Type B pancreatic cell (in vitro differentiated cells): ENCODE measurements at places on chromosomes 11 and 22. TPM values are rescaled to one million over a fixed set of nuclear protein-coding genes. Genes with fewer than 3 reads are reported as not detected.

DNA sequence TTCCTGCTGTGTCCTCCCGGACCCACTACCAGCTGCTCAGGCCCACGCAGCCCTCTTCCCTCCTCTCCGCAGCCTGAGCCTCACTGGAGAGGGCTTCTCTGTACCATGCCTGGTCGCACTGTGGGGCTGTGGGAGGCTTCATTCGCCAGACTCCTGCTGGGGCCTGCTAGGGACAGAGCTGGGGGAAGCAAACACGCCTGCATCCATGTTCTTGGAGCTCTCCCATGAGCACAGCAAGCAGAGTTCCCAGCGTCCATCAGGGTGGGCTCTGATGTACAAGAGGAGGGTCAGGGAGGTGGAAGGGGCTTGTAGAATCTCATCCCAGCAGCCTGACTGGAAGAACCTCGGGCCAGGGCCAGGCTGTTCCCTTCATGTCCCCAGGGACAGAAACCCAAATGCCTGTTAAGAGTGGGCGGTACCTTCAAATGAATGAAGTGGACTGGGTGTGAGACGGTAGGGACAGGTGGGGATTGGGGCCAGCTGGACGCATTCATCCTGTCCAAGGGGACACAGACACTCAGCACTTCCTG, 59.9 kb downstream of the MPPED1 start:
- no peak for DNase-seq

DNA sequence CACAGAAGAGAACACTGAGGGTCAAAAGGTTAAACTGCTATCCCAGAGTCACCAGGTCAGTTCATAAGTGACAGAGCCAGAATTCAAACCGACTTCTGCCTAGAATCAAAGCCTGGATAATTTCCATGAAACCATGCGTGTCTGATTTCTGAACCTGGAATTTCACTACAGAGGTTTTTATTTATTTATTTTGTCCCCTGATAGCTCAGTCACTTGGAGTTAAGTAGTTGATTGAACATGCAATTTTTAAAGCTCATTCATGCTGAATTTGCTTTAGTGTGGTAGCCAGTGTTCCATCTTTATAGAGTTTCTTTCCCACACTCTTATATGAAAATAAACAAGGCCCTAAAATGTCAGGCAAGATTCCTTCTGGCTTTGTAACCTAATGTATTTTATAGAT, 93.2 kb downstream of the NAV2 start:
- no peak for DNase-seq

DNA sequence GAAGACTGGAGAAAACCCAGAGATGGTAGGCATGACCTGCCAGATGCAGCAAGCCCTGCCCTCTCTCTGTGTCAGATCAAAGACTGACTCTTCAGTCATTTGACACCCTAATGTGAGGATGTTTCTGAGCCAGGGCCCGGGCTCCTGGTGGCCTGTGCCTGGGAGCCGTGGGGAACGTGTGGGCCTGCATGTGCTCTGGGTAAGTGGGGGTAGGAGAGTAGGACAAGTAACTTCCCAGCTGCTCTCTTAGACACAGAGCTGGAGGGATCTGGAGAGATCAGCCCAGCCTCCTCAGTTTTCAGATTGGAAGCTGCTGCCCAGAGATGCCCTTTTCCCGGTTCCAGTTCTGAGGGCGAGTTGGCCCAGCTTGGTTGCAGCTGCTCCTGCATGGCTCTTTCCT, 110.8 kb downstream of the TEAD1 start:
- DNase-seq: no peak

- DNase-seq: no peak
Measured at GRCh38 chr11:2266586-2267305, 3.6 kb downstream of the ASCL2 start.

The OR51F1 gene
- total RNA-seq: not detected in 2 replicates

DNA sequence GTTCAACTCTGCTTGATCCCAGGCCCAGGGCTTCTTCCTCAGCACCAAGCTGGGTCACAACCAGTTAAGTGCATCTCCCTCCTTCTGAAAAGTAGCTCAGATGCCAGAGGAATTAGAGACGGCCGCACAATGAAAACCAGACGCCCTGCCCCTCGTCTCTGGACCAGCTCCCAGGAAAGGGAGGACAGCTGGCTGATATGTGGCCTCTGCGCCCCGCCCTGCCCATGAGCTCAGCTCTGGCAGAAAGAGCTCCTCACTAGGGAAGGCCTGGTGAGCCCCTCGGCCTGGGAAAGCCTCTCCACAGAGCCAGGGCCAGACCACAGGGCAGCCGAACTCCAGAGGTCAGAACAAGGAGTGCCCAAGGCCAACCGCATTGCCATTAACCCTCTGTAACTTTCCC, 18.1 kb upstream of the SCGB1A1 start:
- no peak for DNase-seq

The HEPHL1 gene
- 0.05 TPM in 1 of 2 replicates, not detected in the other for total RNA-seq

- no peak for DNase-seq
Measured at GRCh38 chr11:115974703-115975102, 470.5 kb upstream of the CADM1 start.

- peak; percentile 43 for DNase-seq
Measured at GRCh38 chr11:45341372-45341771, 55.2 kb upstream of the SYT13 start.
